ENCODE measurements at places on chromosomes 2 and 18.

- DNase-seq: no peak
Observed at GRCh38 chr2:15560140-15560987, 770 bp downstream of the NBAS start.

GRCh38 chr18:22564036-22564435 lies 146.3 kb upstream of the CTAGE1 start:
- no peak for DNase-seq

DNA sequence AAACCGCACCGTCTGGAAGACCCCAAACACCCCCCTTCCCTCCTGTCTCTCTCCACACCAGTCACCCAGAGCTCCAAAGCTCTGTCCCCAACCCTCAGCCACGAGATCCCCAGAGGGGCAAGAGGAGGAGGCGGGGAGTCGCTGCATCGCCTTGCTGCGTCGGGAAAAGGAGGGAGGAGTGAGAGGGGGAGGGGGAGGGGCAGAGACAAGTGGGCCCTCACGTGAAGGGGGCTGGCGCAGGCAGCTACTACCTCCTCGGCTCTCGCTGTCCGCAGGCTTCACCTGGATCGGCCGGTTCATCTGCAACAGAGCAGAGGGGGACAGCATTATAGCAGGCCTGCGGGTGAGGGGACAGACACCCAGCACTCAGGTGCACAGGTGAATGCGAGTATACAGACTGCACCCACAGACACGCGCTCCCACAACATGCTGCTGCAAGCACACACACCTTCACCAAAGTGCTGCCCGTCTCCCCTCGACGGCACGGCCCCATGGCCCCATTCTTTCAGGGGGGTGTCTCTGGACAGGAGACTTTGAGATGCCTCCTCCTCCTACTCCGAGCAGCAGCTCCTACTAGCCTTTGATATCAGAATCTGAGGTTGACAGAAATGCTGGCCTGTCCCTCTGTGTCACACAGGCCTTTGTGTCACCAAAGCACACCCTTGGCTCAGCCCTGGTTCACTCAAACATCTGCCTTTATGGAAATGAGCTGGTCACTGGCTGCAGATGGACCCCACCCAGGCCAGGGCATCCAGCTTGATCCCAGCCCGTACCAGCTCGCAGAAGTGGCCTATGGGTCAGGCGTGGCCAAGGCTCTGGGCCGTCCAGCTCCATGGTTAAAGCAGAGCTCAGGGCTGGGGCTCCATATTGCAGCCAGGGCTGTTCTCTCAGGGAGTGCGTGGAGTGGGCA lies 243.8 kb downstream of the CELF4 start:
- DNase-seq: no peak

DNA sequence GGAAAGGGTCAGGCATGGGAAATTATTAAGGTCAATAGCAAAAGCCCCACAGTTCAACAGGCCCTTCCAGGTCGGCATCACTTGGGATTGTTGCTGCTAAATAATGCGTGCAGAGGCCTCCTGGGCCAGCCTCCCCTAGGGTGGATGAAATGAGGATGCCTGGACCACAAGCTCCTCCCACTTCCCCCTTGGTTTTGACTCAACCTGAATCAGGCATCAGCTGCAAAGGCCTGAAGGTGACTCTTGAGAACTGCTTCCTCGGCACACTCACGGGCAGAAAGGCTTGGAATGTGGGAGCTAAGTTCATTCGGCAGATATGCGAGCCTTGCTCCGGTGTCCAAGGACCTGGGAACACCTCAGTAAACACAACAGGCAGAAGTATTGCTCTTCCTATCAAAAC lies 69.3 kb downstream of the MBP start:
- DNase-seq: no peak

GRCh38 chr18:53796040-53796729 lies 428.3 kb downstream of the MBD2 start:
- DNase-seq: peak; percentile 1

GRCh38 chr18:48621240-48621639 lies 82.4 kb downstream of the CTIF start:
- no peak for DNase-seq

DNA sequence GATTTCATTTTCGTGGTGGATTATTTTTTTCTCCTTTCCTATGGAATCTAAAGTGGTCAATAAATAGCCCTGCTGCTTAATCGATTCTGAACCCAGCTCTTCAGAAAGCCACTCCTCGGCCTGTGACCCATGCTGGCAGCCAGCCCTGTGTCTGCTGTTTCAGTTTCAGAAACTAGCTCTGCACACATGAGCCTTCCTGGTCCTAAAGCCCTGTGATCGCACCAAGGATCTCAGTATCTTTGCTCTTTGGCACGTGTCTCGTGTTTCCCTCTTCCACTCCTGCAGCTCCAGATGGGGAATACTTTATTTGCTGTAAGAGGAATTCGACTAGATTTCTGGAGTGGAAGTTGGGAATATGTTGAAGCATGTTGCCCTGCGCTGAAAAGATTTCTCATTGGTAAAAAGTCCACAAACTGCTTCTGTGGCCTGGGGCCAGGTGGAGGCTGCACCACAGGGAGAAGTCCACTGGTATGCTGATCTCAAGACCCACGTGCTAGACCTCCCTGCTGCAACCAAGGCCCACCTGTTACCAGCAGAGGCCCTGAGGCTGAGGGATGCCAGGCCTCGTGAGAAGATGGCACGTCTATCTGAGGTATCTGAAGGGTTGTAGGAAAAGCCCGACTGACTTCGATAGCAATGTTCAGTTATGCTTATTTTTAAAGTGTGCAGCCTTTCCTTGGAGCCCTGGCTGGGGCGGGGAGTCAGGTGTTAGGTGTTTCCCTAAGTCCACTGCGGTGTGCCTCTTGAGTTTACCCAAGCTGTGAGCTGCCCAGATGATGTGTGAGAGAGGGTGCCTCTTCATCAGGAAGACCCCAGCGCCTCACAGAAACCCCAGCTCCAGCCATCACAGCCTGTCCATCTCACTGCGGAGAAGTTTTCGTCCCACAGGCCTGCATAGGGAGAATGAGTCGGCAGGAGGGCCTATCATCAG lies 33.6 kb upstream of the CELF4 start:
- DNase-seq: no peak

DNA sequence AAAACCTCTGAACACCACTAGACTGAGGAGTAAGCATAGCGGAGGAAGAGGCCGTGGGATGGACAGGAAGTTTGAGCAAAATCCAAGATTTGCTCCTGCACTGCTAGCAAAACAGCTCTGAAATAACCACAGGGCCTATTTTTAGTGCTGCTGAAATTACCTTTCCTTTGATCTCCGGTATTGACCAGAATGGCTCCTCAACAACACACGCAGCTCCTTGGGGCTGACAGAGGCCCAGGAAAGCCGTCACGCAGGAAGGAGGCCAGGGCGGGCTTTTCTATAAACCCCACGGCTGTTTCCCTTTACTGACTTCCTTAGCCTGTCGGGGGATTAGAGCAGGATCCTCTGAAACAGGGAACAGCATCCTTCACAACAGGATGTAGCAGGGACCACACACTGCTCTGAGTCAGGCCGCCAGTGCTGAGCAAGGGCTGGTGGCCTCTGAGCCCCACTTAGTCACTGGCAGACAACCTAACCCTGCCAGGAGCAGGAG lies 80.8 kb upstream of the LCLAT1 start:
- DNase-seq: no peak

- DNase-seq: no peak
Observed at GRCh38 chr2:183493040-183493439, 368.8 kb downstream of the NUP35 start.

- DNase-seq: no peak
Observed at GRCh38 chr18:72742002-72742401, 125.8 kb downstream of the NETO1 start.

GRCh38 chr2:86468162-86469033 lies 27.2 kb downstream of the KDM3A start:
- no peak for DNase-seq

DNA sequence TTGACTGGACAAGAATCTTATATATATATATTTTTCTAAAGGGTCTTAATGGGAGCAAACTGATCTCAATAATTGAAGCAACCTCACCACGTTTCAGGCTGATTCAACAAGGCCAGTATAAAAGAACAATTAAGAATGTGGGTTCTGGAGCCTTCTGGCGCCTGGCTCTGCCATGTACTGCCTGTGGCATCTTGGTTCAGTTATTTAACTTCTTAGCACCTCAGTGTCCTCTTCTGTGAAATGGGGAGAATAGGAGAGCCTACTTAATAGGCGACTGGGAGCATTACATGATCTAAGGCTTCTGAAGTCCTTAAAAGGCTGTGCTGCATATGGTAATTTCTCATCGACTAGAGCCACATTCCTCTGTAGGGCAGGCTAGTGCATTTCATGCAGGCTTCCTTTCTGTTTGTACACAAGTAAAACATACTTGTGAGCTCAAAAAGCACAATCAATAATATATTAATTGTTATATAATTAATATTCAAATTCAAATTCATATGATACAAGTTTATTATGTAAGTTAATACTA lies 118.4 kb upstream of the LYPD1 start:
- DNase-seq: no peak

GRCh38 chr18:59549503-59550173 lies 147.6 kb downstream of the CCBE1 start:
- no peak for DNase-seq

- no peak for DNase-seq
Observed at GRCh38 chr2:86039963-86040655, 65.6 kb downstream of the POLR1A start.

DNA sequence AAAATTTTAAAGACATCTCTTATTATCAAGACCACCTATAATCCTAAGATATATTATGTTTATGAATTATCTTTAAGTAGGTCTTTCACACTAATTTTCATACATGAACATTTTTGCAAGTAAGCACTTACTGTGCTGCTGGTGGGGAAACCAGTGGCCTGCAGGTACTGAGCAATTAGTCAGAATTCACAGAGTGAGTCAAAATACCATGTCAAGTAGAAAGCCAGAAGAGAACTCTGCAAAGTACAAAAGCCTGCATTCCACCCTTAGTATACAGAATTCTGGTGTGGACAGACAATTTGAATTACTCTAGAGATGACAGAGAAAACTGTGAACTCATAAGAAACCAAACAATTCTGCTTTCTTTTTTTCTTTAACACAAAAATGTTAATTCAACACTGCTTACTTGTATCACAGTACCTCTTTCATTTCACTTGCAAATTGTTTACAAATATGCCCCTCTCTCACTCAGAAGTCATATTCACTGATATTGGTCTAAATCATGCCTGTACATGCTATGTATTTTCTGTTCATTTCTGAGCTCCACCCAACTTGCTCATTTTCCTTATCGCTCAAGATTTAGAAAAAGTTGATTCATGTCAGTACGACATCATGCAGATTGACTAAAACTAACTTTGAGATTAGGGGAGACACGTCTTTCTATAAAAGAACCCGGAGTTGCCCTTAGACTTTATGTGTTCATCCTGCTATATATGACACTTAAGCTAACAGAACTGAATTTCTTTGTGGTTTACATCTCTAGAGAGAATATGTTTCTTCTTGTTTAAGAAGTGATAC lies 182.9 kb downstream of the IKZF2 start:
- no peak for DNase-seq

- peak; percentile 22 for DNase-seq
Observed at GRCh38 chr2:190583507-190584337, 49.2 kb upstream of the NEMP2 start.

DNA sequence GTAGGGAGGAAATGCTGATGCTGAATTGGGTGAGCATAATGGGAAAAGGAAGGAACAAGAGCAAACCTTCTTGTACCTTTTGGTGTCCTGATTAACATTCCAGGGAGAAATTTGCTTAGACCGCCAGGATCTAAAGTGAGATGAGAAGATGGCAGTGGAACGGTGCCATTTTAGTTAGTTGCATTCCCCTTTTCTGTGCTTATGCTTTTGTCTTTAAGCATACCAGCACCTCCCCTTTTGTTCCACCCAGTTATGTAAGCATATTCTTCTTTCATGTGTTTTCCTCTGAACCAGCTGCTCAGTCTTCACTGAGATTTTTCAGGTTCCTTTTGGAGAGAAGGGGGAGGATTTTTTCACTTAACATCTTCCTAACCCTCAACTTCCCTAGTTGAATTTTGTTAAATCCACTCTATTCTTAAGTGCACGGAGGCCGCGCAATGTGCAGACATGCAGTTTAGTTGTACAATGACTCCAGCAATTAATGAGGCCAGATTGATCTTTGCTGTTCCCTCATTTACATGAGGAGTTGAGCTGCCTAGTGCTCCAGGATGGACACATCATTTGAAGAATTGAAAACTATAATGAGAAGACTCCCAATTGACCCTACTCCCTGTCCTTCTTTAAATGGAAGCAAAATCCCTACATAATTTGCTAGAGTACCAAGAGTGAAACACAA lies 73.9 kb downstream of the MAP4K4 start:
- no peak for DNase-seq

DNA sequence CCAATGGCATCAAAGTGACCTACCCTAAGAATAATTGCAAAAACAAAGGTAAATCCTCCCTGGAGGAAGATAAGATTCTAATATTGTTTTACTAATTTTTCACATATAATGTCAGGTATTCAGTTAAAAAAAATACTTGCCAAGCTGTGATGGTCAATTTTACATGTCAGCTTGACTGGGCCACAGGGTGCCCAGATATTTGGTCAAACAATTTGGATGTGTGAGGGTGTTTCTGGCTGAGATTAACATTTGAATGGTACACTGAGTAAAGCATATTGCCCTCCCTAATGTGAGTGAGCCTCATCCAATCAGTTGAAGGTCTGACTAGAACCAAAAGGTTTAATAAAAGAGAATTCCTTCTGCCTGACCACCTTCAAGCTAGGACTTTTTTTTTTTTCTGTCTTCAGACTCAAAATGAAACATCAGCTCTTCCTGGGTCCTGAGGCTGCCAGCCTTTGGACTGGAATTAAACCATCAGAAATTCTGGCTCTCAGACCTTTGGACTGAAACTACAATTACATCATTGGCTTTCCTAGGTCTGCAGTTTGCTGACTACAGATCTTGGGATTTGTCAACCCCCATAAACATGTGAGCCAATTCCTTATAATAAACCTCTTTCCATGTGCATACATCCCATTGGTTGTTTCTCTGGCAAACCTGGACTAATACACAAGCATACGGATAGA lies 65.4 kb downstream of the LDAH start:
- no peak for DNase-seq

GRCh38 chr2:227846831-227847230 lies 24.6 kb upstream of the DAW1 start:
- no peak for DNase-seq

DNA sequence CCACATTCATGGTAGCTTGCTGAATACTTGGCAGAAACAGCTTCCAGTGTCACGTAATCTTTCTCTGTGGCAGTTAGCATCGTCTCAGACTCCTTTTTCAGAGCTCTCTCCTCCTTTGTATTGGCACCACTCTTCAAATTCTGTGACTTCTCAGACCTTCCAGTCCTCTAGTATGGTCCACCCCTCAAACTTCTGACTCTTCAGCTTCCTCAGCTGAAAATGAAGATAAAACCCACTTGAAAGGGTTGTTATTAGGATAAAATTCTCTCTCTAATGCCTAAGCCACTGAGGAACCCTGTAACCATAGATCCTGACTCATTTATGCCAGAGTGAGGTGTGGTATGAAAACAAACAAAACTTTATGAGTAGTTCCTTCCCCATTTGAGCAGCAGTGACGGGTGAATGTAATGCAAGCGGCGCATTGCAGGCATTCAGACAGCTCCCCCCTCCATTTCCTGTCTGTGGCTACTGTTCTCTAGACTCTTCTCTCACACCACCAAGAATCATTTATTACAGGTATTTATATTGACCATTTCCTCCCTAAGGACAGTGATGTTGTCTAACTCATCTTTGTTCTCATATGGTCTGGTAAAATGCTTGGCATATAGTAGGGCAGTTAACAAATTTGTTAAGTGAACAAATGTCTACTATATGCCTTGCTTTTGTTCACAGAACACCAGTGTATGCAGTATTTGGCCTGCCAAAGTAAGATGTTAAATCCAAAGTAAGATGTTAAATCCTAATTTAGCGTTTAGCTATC lies 35.3 kb downstream of the GALNT1 start:
- DNase-seq: peak; percentile 86

GRCh38 chr2:11288431-11288830 lies 56.0 kb downstream of the ROCK2 start:
- DNase-seq: no peak
